Omental fat pad (tissue), 4 donors: ENCODE measurements at places on chromosomes 3 and 15. TPM values are rescaled to one million over a fixed set of nuclear protein-coding genes. Genes with fewer than 3 reads are reported as not detected.

LARP6 gene
- total RNA-seq = 83.2 TPM

CTXN2 gene
- total RNA-seq = not detected

DPPA2 gene
- total RNA-seq = not detected

SPATA12 gene
- not detected for total RNA-seq

GRCh38 chr3:151403246-151403645 is 18.7 kb upstream of the P2RY12 start:
- DNase-seq = no peak

DNA sequence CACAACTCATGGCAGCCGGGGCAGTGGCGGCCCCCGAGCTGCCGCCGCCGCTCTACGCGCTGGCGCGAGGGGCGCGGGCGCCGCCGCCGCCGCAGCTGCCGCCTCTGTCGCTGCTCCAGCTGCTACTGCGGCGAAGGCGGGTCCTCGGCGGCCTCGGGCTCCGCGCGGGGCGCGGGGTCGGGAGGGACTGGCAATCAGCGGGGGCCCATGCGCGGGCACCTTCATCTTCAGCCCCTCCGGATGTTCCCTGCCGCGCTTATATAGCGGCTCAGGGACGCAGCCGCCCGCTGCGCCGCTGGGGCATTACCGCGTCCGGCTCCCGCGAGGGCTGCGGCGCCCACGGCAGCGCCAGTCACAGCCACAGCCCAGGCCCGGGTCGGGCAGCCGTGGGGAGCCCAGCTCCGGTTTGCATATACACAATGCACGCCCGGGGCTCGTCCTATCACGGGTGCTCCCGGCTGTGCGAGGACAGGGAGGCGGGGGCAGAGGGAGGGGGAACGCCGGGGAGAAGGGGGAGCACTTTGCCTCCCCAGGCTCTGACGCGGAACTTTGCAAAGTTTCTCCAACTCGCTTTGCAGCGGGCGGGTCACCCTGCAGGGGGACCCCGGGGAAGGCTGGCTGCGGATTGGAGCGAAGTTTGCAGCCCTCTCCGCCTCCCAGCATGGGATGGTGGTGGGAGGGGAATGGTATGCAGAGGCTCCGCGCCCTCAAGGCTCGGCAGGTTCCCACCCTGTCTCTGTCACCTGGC is at the start of gene VGLL3:
TSS of gene VGLL3 (minus strand) at position 416 of the 748 bp plus-strand sequence. CDS start at position 10, 406 bp downstream.
- no peak for DNase-seq

- DNase-seq = no peak
Measured at GRCh38 chr3:51434746-51435327, 43.8 kb downstream of the RBM15B start.

- no peak for DNase-seq
Measured at GRCh38 chr3:158079599-158079998, 26.6 kb downstream of the SHOX2 start.

GRCh38 chr3:110526777-110527727 is 544.6 kb upstream of the NECTIN3 start:
- no peak for DNase-seq

- DNase-seq = no peak
Measured at GRCh38 chr3:61927332-61927731, 366.0 kb downstream of the PTPRG start.

DNA sequence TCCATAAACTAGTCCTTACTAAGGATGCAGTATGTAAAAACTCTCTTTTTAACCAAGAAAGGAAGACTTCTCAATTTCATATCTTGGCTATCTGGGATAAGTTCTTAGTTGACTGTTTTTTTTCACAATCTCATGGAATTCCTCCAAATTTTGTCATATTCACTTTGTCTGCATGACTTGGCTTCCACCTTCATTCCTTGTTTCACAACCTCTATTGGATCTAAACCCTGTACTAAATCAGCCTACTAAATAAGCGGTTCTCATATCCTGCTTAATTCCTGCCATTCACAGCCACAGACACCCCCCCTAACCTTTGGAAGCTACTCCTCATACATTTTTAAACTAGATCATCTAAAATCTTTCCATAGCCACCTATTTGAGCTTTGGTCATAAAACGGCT is 370.6 kb upstream of the NAALADL2 start:
- no peak for DNase-seq
